IPS-NIHi11 (cell line): ENCODE measurements at places on chromosomes 3 and 15.

DNA sequence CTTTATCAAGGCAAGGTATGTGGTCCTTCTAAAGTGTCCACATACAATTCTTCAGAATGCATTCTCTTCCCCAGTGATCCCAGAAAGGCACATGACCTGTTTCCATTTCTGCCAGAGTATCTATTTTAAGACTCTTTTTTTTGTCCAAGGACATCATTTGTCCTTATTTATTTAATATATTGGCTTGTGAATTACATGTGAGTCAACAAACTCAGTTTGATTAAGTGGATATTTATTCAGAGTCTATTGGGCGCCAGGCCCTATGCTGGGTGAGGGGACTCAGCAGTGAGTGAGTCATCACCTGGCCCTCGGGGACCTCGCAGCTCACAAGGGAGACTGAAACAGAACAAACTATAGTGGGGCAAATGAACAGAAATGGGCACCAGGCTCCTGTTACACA lies 136.8 kb downstream of the SNRK start:
- no peak for DNase-seq

DNA sequence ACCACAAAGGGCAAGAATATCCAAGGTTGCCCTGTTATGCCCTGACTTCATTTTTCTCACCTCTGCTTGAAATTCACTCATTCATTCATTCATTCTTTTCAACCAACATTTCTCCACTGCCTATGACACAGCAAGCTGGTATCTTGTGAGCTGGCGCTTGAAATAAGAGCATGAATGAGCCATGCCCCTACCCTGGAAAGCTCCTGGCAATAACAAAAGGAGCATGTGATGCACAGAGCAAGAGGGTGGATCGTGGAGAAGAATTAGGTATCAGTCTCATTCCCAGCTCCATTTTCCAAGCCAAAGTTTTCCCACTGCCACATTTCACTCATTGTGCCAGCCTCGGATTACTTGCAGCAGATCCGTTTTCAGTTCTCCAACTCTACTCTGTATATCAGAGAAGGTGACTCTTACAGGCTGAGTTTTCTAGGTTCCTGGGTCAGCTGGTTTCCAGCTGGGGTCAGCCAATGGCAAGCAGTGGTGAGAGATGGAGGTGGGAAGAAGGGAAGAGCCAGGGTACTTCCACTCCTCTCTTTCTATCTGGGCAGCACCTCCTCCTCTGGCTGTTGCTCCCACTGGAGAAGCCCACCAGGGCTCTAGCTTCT lies 144.8 kb downstream of the SUCLG2 start:
- DNase-seq: no peak

DNA sequence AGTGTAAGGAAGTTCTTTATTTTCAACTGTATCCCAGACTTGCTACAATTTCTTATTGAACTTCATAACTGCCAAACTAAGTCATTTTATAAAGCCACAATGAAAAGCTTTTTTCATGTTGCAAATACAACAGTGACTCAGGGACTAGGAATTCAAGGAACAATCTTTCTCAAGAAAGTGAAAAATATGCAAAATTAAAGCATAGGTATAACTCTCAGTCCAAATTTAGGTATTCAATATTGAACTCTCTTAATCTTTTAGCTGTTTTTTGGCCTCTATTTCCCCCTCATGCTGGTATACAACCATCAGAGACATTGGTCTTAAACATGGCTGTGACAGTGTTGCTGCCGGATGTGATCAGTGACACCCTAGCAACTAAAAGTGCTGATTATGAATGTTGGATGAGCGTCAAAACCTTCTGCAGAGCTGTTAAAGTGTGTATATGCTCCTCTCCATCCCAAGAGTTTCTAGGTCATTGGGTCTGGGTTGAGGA lies 476.9 kb downstream of the ZNF385D start:
- no peak for DNase-seq

DNA sequence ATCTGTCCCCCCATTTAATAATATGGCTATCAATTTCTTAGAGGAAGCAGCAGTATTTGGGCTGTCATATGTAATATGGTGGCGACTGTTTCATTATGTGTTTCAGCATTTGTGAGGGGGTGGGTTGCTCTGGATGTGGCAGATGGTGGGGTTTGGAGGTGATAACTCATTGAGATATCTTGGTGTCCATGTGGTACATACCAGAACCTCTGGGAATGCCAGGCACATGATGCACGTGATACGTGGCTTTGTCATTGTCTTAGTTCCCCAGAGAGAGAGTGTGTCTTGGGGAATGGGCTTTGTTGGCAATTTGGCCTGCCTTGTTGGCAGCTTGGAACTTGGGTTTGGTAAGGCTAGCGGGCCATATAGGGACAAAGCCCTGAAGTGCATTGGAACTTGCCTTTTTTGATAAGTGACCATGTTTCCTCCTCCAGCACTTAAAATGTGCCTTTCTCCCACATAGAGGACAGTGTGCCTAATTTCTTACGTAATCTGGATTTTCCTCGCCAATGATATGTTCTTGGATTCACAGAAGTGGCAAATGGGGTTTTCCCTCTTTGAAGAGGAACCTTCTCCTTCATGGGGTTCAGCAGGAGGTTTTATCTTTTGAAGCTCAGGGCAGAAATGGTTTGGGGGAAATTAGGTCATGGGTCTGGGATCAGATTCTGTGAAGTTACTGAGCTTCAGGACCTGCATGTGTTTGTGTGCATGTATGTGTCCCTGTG lies 79.5 kb downstream of the DNASE1L3 start:
- DNase-seq: no peak

- no peak for DNase-seq
Measured at GRCh38 chr3:175495331-175495730, 636.2 kb downstream of the NAALADL2 start.

DNA sequence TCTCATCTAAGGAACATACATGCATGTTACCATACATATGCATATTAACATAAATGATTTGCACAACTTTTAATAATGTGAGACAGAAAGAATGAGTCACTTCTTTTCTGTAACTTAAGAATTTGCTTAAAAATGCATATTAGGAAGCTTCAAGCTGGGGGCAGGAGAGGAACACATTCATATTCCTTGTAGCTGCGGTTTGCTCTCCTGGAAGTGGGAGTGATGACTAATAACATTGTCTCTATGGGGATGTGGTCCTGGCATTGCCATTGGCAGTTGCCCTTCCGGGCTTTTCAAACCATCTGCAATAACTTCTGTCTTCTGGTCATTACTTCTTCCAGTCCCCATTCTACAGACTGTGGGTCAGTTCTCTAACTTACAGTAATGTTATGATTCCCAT lies 15.6 kb downstream of the CHST2 start:
- peak; percentile 38 for DNase-seq

DNA sequence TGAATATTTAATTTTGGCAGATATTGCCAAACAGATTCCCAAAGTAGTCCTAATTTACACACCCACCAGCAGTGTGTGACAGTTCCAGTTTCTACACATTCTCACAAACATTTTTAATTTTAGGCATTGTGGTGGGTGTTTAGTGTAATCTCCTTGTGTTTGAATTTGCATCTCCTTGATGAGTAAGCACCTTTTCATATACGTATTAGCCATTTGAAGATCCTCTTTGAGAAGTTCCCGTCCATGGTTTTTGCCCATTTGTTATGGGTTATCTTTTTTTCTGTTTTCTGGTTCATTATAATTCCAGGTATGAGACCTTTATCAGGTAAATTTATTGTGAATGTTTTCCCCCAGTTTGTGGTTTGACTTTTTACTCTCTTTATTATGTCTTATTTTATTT lies 2.3 kb upstream of the TM4SF19 start:
- no peak for DNase-seq

DNA sequence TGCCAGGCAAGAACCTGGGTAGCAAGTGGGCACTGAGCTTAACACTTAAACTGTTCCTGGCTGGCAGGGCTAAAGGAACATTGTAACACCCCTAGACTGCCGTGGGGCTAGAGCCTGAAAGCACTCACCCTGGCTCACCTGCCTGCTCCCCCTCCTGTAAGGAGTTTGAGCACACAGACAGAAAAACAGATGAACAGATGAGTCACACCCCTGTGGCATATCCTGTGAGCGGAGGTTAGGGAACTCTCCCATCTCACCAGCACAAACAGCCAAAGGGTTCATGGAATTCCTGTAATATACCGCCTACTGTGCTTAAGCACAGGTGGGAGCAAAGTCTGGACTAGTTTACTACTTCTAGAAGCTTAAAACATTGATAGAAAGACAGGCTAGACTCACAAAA lies 300.1 kb downstream of the ROBO1 start:
- peak; percentile 13 for DNase-seq

- DNase-seq: no peak
Measured at GRCh38 chr15:77710637-77711036, 77.9 kb upstream of the LINGO1 start.

- DNase-seq: no peak
Measured at GRCh38 chr15:90716317-90716975, 700 bp upstream of the BLM start.

- DNase-seq: no peak
Measured at GRCh38 chr3:45153658-45154437, 7.7 kb upstream of the CDCP1 start.

DNA sequence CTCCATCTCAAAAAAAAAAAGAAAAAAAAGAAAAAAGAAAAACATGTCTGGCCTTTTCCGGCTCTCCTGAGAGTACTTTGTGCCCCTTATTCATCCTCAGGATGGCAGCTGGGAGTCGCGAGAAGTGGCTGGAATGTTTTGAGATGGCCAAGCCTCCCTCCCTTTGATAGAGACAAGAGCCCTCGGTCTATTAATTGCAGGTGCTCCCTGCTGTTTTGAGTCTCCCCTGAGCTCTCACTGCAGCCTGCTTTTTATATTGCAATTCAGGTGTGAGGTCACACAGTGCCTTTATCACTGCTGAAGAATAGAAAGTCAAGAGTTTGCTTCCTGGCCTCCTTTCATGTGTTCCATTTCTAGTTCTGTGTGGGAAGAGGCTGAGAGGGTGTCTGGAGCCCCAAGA lies 10.9 kb downstream of the CA12 start:
- DNase-seq: no peak

GRCh38 chr3:9347081-9347480 lies 15.8 kb upstream of the THUMPD3 start:
- no peak for DNase-seq

DNA sequence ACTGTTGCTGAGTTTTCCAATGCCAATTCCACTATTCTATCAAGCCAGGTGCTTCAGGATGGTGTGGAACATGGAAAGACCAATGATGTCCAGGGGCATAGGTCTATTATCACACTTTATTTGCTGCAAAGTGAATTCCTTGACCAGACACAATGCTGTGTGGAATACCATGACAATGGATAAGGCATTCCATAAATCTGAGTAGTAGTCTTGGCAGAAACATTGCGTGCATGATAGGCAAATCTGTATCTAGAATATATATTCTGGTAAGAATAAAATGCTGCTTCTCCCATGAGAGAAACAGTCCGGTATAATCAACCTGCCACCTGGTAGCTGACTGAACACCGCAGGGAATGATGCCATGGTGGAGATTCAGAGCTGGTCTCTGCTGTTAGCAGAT lies 70.0 kb upstream of the ALDH1A3 start:
- no peak for DNase-seq

DNA sequence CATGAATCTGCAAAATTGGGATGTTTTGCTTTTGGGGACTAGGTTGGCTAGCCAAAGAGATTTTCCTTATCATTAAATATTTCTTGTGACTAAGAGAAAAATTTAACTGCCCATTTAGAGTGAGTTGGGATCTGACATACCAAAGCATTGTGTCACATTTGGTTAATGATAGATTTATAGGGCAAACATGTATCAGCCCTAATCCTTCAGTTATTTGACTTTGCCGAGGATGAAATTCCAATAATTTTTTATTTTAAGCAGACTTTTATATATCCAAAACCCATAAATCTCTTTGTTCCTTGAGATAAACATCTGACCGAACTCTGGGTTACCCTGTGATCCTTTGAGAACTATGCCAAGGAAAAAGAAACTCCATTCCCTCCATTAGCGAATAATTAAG lies 218.9 kb downstream of the CDIN1 start:
- DNase-seq: no peak

GRCh38 chr15:32743411-32744140 lies 25.8 kb downstream of the GREM1 start:
- no peak for DNase-seq
